ENCODE measurements at places on chromosomes 4 and X.

DNA sequence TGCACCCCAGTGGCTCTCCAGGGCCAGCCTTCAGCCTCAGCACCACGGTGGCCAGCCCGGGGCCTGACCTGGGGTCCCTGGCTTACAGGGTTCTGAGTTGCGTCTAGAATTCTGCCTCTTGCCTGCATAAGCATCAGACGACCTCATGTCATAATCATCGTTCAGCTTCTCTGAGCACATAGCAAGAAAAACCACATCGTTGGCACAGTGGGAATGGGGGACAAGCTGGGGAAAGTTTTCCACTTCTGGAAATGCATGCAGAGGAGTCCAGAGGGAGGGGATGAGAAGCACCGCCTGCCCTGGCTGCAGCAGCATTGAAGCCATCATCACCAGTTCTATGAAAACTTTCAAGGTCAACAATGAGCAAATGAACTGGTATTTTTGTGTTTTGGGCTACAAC is 441.0 kb upstream of the FRG1 start:
- DNase-seq = no peak

- no peak for DNase-seq
Measured at GRCh38 chr4:97491856-97492255, 651.4 kb downstream of the STPG2 start.

DNA sequence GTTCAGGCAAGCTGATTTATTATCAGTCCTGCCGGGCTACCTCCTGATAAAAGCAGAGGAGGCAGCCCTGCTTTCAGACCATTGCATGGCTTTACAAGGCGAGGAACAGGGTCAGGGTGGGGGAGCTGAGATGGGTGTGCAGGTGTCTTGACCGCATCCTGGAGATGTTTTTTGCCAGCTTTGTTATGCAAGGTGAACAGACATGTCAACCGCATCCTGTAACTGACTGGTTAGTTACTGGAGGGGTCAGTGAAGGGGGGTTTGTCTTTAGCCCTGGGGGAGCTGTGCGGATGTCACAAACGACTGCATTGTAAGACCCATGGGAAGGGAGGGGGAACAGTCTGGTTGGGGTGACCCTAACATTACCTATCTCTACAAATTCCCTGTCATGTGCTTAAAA is 10.0 kb downstream of the ADAM29 start:
- no peak for DNase-seq

GRCh38 chr4:183241322-183241640 is 78.8 kb downstream of the CLDN22 start:
- no peak for DNase-seq

GRCh38 chrX:140661643-140662042 is 47.9 kb upstream of the LINC00632 start:
- DNase-seq = no peak

DNA sequence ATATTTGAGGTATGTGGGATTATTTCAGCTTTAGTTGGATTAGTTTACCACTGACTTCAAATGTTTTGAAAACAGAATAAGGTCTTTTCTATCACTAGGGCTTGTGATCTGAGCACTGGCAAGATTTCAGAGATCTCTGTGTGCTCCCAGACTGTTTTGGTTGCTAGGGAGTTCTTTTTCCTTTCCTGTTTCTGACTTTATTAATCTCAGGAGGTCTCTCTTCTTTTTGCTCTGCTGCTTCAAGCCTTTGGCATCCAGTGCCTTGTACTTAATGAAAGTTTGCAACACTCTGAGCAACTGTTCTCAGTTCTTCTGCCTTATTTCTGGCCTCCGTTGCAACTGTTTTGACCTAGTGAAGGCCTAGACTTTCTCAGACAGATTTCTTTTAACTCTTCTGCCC is 32.1 kb upstream of the PAQR3 start:
- DNase-seq = no peak

GRCh38 chr4:104743215-104743653 is 248.5 kb upstream of the CXXC4 start:
- DNase-seq = no peak

- DNase-seq = no peak
Measured at GRCh38 chrX:30005813-30006212, 209.6 kb upstream of the MAGEB2 start.

GRCh38 chr4:112648263-112649054 is 11.5 kb downstream of the LARP7 start:
- DNase-seq = no peak

DNA sequence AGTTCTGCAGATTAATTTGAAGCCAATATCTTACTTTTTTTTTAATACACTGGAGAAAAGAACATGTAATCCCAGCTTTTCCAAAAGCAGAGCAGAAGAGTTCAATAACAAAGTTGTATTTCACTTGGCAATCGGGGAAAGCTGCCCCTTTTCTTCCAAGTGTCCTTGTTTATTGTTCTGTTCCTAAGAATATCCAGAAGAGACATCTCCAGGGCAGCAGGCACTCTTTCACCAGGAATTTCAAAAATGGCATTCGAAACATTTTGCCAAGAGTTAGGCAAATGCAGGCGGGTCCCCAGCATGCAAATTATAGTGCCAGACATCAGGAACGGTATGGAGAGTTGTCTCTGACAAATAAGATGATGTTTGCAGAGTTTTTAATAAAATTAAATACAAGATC is 494.5 kb downstream of the BCOR start:
- DNase-seq = no peak

GRCh38 chrX:15673970-15674369 is 9.4 kb upstream of the CLTRN start:
- DNase-seq = no peak

DNA sequence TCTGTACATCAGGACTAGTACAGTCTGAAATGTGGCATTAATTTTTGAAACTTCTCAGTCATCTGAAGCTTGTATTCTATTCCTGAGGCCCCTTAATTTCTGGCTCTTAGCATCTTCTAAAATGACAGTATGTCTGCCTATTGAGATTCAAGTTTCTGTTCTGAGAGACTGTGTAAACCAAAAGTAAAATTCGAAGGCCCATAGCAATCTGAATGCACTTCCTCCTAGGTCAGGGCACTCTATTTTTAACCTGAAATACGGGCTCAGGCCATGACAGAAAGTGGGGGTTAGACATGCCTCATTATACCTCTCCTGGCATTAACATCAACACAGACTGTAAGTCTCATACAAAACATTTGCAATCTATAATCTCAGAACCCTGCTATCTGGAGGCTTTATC is 584.4 kb downstream of the KLHL4 start:
- no peak for DNase-seq

GRCh38 chr4:150321113-150321512 is 242.9 kb downstream of the DCLK2 start:
- DNase-seq = no peak

GRCh38 chr4:83125738-83126141 is 11.2 kb upstream of the PLAC8 start:
- DNase-seq = no peak

All from stimulated activated CD8-positive, alpha-beta memory T cell treated with anti-CD3 and anti-CD28 coated beads, Interleukin-4, amount 100 ng/mL, for 4 hours (primary cell).